Osteoblast (primary cell): ENCODE measurements at places on chromosomes 7 and 10. TPM values are rescaled to one million over a fixed set of nuclear protein-coding genes. Genes with fewer than 3 reads are reported as not detected.

DNA sequence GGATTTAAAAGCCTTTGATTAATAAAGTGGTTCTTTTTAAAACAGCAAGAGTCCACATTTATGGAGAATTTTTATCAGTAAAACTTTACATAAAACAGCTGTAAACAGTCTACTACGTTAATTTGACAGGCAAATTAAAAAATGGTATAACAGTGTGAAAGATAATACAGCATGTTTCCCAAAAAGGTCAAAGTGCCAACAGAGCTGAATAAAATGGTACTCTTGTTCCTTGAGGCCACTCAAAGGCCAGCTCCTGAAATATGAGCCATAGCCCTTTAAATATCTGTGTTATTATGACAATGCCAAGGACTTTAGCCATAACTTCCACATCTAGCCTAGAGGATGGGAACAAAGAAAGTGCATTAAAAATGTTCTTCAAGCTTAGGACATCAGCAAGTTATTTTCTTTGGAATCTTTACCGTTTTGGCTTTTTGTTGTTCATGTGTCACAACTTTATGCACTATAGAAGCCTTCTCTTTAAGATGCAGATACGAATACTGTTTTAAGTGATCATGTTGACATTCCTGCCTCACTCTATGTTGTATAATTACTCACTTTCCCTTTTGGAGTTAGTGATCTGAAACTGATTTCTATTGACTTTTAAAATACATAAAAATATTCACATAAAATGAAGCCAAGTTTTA is 165.6 kb downstream of the RNLS start:
- H3K4me3 ChIP-seq = no peak overlapping the region
- H3K27me3 ChIP-seq = no peaks in the 10 kb centered on the region
- H3K4me1 ChIP-seq = peaks cover 3% of the 10 kb centered on the region
- no peaks in the 10 kb centered on the region for H3K36me3 ChIP-seq
- DNase-seq = no peak

- no peaks in the 10 kb centered on the region for H3K27me3 ChIP-seq
- H3K4me1 ChIP-seq = no peaks in the 10 kb centered on the region
Measured at GRCh38 chr10:83978681-83979383, 160.5 kb upstream of the GHITM start.

Gene HOXA10
- 32.1 and 43.1 TPM in 2 replicates for total RNA-seq

Gene MLLT10
- total RNA-seq = 37.6 and 44.8 TPM in 2 replicates

- no peak overlapping the region for H3K4me3 ChIP-seq
- no peaks in the 10 kb centered on the region for H3K4me1 ChIP-seq
- H3K27ac ChIP-seq = no peak overlapping the region
- no peaks in the 10 kb centered on the region for H3K27me3 ChIP-seq
- no peak for DNase-seq
- H3K36me3 ChIP-seq = no peaks in the 10 kb centered on the region
Measured at GRCh38 chr7:65285906-65286864, 87.5 kb upstream of the ZNF92 start.

Gene COL1A2
- 8,305 and 11,912 TPM in 2 replicates for total RNA-seq

Gene CCL26
- 1.1 and 1.5 TPM in 2 replicates for total RNA-seq

Gene CLRN3
- total RNA-seq = not detected in 2 replicates

DNA sequence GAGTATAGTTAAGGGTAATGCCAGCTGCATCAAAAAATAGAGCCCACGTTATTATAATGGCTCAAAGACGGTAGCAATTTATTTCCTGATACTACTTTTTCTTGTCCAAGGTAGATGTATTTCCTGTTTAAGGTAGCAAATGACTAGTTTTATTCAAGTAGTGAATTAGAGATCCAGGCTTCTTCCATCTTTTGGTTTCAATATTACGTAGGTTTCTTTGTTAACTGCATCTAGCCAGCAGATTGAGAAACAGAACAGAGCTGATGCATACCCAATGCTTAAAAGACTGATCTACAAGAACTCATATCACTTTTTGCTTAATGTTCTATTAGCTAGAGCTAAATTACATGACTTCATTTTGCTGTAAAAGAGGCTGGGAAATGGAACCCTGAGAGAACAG is 992.1 kb downstream of the NRG3 start:
- H3K4me1 ChIP-seq = no peaks in the 10 kb centered on the region
- no peak for DNase-seq
- H3K27me3 ChIP-seq = no peaks in the 10 kb centered on the region
- no peaks in the 10 kb centered on the region for H3K36me3 ChIP-seq

Gene AFAP1L2
- 0.36 TPM in 1 of 2 replicates, not detected in the other for total RNA-seq

- peak overlapping the region; percentile 81 for H3K27ac ChIP-seq
- no peaks in the 10 kb centered on the region for H3K36me3 ChIP-seq
- H3K27me3 ChIP-seq = no peaks in the 10 kb centered on the region
- peaks cover 39% of the 10 kb centered on the region for H3K4me1 ChIP-seq
Measured at GRCh38 chr10:24722676-24723385, 856 bp downstream of the ARHGAP21 start.
